Fibroblast of gingiva (primary cell): ENCODE measurements at places on chromosomes 6 and 20.

DNA sequence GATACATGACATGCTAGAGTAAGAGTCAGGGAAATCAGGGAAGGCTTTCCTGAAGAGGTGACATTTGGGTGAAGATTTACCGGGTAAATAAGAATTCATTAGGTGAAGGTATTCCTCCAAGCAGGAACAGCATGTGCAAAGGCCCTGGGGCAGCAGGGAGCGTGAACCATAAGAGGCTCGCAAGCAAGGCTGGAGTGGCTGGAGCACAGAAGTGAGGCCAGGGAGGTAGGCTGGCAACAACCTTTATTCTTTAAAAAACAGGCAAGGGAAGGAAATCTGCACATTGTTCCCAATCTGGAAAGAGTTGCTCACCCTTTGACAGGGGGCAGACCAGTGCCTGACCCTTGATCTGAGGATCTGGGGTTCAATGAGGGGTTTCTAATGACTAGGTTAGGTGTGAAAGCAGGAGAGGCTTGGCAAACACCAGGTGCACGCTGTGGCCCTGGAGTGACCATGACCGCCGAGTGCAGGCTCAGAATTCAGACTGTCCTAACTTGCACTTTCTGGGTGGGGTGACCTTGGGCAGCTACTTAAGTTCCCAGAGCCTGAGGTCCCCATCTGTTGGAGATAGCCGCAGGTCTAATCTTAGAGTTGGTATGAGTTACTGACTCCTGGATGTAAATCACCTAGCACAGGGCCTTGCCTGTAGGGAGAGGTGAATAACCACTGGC lies 1.9 kb downstream of the KIAA1755 start:
- no peak for DNase-seq

- no peak for DNase-seq
Observed at GRCh38 chr6:152600022-152600421, 37.1 kb downstream of the SYNE1 start.

- no peak for DNase-seq
Observed at GRCh38 chr6:33213166-33213988, 5.1 kb downstream of the RING1 start.

GRCh38 chr20:63121246-63121645 lies 94.7 kb downstream of the YTHDF1 start:
- no peak for DNase-seq

DNA sequence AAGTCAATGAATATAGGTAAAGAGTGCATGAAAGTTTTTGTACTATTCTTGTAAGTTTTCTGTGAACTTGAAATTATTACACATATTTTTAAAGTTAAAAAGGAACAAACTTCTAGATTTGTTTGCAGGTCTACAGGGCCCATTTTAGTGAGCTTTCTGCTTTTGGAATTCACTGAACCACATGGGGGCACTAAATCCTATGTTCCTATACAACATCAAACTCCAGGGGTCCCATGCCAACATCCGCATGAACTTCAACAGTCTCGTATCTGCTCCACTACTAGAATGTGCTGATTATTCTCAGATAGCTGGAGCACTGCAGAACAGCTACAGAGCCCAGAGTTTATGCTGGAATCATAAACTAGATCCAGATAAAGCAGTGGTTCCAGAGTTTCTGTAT lies 347.9 kb upstream of the SPTLC3 start:
- no peak for DNase-seq
